ENCODE measurements at places on chromosomes 2 and 18. TPM values are rescaled to one million over a fixed set of nuclear protein-coding genes. Genes with fewer than 3 reads are reported as not detected.

DNA sequence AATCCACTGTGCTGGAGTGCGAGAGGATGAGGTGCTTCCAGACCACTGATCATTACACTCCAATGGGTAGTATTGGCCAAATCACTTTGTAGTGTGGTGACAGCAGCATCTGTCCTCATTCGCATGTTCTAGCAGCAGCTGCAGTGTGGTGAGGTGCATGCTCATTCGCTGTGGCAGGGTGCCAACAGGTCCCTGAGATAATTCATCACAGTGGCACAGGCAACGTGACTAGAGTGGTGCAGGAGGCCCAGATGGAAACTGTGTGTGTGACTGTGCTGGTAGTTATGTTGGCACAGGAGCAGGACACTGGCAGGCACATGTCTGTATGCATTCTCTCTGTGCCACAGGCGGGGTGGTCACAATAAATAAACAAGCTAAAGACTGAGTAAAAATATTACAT is 329.5 kb upstream of the SYT4 start:
- H3K4me3 ChIP-seq = no peak overlapping the region
- no peak for DNase-seq
- no peaks in the 10 kb centered on the region for H3K4me1 ChIP-seq
- H3K27ac ChIP-seq = no peak overlapping the region
- H3K27me3 ChIP-seq = no peaks in the 10 kb centered on the region

DNA sequence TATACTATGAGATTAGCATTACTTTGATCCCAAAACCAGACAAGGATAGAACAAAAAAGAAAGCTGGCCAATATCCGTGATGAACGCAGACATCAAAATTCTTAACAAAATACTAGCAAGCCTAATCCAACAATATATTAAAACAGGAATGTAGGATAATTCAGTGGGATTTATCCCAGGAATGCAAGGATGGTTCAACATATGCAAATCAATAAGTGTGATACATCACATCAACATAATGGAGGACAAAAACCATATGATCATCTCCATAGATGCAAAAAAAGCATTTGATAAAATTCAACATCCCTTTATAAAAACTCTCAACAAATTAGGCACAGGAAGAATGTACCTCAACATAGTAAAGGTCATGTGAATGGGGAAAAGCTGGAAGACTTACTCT is 158.5 kb downstream of the KCNE4 start:
- no peaks in the 10 kb centered on the region for H3K4me1 ChIP-seq
- no peaks in the 10 kb centered on the region for H3K27me3 ChIP-seq
- no peak overlapping the region for H3K4me3 ChIP-seq
- no peak overlapping the region for H3K27ac ChIP-seq
- no peaks in the 10 kb centered on the region for H3K36me3 ChIP-seq
- no peak for DNase-seq

Gene ERBB4
- not detected for total RNA-seq

DNA sequence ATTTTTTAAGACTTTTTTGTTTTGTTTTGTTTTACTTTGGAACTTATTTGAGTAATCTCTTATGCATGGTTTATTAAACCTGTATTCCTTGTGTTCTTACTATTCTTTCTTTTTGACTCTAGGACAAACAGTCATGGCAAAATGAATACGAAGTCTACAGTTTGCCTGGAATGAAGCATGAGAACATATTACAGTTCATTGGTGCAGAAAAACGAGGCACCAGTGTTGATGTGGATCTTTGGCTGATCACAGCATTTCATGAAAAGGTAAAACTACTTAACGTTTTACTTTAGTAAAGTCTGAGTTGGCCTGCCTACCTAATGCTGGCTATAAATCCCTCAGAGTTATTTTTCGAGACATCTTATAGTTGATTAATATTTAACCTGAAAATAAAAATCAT is 72.3 kb downstream of the ACVR2A start:
- H3K4me1 ChIP-seq = no peaks in the 10 kb centered on the region
- DNase-seq = no peak
- H3K4me3 ChIP-seq = no peak overlapping the region
- H3K36me3 ChIP-seq = no peaks in the 10 kb centered on the region
- H3K27me3 ChIP-seq = peaks cover 6% of the 10 kb centered on the region

- no peaks in the 10 kb centered on the region for H3K27me3 ChIP-seq
- H3K27ac ChIP-seq = no peak overlapping the region
- no peak for DNase-seq
- no peaks in the 10 kb centered on the region for H3K4me1 ChIP-seq
- H3K4me3 ChIP-seq = no peak overlapping the region
Observed at GRCh38 chr2:191922736-191923651, 76.1 kb upstream of the CAVIN2 start.

- H3K27me3 ChIP-seq = no peaks in the 10 kb centered on the region
- H3K4me1 ChIP-seq = peaks cover 10% of the 10 kb centered on the region
- DNase-seq = no peak
- H3K4me3 ChIP-seq = no peak overlapping the region
- no peaks in the 10 kb centered on the region for H3K36me3 ChIP-seq
- H3K27ac ChIP-seq = no peak overlapping the region
Observed at GRCh38 chr2:195342061-195342460, 315.0 kb upstream of the SLC39A10 start.

DNA sequence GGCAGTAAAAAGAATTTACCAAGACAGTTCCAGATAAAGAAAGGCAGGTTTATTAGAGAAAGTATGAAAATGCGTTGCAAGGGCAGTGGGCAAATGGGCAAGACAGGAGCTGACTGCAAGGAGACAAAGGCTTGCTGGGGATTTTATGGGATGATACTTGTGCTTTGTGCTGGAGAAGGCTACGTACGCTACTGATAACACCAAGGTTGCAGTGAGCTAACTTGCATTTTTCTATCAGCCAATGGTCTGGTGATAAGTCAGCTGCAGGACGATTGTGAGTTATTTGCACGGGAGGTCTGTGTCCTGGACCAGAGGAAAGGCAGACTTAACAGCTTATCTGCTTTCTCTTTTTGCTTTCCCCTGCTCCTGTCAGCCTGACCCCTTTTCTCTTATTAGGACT is 116.5 kb downstream of the PMS1 start:
- peaks cover 23% of the 10 kb centered on the region for H3K27me3 ChIP-seq
- no peak overlapping the region for H3K4me3 ChIP-seq
- no peaks in the 10 kb centered on the region for H3K36me3 ChIP-seq

- peaks cover 6% of the 10 kb centered on the region for H3K27me3 ChIP-seq
- H3K27ac ChIP-seq = peak overlapping the region; percentile 72
- H3K4me3 ChIP-seq = peak overlapping the region; percentile 7
- H3K36me3 ChIP-seq = peaks cover 14% of the 10 kb centered on the region
- peak; percentile 44 for DNase-seq
Observed at GRCh38 chr2:106085181-106085940, 108.7 kb downstream of the UXS1 start.

- H3K36me3 ChIP-seq = no peaks in the 10 kb centered on the region
- no peak overlapping the region for H3K4me3 ChIP-seq
- H3K27me3 ChIP-seq = no peaks in the 10 kb centered on the region
- H3K27ac ChIP-seq = no peak overlapping the region
- no peaks in the 10 kb centered on the region for H3K4me1 ChIP-seq
- no peak for DNase-seq
Observed at GRCh38 chr2:5764041-5764440, 71.9 kb downstream of the SOX11 start.

DNA sequence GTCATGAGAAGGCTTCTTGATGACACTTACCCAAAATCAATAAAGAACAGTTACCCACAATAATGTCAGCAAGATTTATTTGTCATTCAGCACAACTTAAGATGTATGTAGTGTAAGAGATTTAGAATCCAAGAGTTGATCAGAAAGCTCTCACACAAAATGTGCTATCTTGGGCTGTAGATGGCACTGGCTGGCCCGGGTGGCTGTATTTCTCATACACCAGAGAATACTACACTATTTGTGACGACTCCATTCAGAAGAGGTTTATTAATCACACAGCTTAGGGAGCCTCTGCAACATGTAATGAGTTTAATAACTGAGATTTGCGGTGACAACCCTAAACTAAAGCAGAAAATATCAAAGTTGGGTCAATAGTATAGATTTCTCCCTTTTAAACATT is 530.4 kb upstream of the KLHL29 start:
- H3K4me1 ChIP-seq = no peaks in the 10 kb centered on the region
- H3K4me3 ChIP-seq = no peak overlapping the region
- H3K27me3 ChIP-seq = no peaks in the 10 kb centered on the region

GRCh38 chr2:46200861-46201605 is 96.2 kb upstream of the EPAS1 start:
- no peaks in the 10 kb centered on the region for H3K27me3 ChIP-seq
- no peak overlapping the region for H3K4me3 ChIP-seq

Gene CAMKMT
- total RNA-seq = 11.2 TPM

Gene RAB27B
- 0.75 TPM for total RNA-seq

Gene LIPT1
- 3.4 TPM for total RNA-seq

DNA sequence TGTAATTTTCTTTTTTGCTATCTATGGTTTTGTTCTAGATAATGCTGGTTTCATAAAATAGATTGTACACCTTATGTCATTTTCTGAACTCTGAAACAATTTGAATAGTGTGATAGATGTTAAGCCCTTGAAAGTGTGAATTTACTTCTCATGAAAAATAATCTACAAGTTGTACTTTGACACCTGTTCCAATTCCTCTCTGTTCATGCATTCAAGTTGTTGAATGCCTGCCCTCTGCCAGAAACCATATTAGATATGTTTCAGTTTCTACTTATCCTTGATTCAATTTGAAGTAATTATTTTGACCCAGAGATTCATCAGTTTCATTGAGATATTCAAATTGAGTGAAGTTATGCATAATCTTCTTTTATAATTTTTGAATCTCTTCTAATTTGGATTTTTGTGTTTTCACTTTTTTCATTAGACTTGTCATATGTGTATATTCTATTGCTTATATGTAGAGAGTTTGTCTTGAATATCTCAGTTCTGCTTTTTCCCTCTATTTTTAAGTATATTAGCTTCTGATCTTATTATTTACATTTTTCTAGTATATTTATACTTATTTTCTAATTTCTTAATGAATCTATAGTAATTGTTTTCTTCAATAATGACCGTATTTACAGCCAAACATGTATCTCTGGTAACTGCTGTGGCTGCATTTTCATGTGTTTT is 143.3 kb upstream of the TACR1 start:
- no peak overlapping the region for H3K27ac ChIP-seq
- H3K4me1 ChIP-seq = no peaks in the 10 kb centered on the region
- H3K36me3 ChIP-seq = no peaks in the 10 kb centered on the region
- no peak overlapping the region for H3K4me3 ChIP-seq

DNA sequence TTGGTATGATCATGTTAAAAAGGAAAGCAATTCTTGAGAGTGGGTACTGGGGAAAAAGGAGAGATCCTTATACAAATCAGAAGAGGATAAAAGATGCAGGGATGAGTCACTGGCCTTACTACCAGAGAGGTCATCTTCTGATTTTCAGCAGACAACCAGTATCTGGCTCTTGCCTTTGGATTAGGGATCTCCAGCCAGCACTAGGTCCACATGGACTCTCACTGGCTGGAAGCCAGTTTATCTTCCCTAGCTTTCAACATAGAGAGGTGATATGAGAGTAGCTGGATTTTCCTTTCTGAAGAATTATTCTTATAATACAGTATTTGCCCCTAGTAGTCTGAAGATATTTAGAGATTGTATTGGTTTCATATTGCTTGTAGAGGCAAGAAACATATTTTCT is 30.2 kb downstream of the CERKL start:
- no peak overlapping the region for H3K27ac ChIP-seq
- DNase-seq = no peak
- no peak overlapping the region for H3K4me3 ChIP-seq

- DNase-seq = no peak
- no peaks in the 10 kb centered on the region for H3K4me1 ChIP-seq
- H3K27ac ChIP-seq = no peak overlapping the region
Observed at GRCh38 chr2:60118061-60118460, 435.4 kb downstream of the BCL11A start.

DNA sequence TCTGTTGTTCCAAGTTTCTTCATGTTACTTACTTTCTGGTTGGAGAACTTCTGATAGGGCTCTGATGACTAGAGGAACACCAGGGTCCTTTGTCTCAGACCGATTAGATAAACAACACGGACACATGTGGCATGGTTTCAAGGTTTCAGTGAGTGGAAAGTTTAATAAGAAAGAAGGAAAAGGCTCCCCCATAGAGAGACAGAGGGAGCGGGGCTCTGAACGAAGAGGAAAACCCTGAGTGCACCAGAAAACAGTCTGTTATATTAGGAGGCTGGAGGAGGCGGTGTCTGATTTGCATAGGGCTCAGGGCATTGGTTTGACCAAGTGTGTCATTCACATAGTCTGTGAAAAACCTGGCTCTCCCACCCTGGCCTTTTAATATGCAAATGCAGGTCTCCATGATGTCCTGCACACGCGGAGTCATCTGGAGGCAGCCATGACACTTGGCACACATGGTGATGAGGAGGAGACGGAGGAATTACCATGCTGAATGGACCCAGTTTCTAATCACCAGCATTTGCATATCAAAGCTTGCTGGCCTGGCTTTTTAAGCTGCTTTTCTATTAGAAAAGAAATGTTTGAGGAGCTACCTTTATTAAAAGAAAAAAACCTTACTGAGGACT is 94.2 kb downstream of the PTPN4 start:
- H3K27ac ChIP-seq = no peak overlapping the region
- H3K36me3 ChIP-seq = peaks cover 59% of the 10 kb centered on the region
- no peak overlapping the region for H3K4me3 ChIP-seq
- H3K27me3 ChIP-seq = no peaks in the 10 kb centered on the region

DNA sequence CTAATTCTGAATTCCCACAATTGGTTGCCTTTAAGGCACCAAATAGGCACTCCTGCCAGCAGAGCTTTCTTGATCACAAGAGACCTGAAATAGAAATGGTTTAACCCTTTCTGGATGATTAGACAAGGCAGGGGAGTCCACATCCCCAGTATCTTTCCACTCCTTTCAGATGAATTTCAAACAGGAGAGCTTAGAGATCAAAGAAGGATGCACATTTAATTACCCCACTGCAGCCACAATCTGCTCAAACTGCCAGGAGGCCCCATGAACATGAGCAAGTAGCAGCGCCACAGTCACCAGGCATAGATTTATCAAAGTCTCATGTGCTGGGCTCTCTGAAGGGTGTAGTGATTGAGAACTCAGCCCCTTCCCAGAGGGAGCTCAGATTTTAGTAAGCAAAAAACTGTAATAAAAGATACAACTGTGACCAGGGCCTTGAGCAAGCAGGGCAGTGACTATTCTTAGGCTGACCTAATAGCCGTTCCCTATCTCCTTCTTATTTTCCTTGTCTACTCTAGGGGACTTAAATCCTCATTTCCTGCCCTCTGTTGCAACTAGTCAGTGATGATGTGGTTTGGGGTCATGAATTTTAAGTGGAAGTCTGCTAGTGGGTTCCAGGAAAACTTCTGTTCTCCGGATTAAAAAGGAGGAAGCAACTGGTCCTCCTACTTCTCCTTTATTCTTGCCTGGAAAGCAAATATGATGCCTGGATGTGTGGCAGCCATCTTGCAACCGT is 53.7 kb downstream of the SLC4A3 start:
- H3K36me3 ChIP-seq = no peaks in the 10 kb centered on the region
- no peak for DNase-seq
- no peak overlapping the region for H3K4me3 ChIP-seq
- peaks cover 14% of the 10 kb centered on the region for H3K27me3 ChIP-seq
- no peak overlapping the region for H3K27ac ChIP-seq
- peaks cover 6% of the 10 kb centered on the region for H3K4me1 ChIP-seq

DNA sequence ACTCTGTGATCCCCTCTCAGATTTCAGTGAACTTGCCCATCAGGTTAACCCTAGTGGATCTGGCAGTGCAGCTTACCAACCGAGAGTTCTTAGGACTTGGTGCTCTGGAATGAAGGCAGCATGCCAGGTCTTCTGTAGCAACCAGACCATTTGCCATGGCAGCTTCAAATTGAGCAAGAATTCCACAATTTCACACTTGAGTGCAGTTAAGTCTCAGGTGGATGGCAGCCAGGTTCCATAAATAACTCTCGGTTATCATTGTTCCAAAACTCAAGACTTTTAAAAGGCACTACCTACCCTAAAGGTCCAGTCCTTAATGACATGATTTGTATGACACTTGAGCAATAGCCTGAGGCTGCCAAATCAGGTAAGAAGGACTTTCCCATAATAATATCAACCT is 48.1 kb downstream of the GALNT3 start:
- H3K36me3 ChIP-seq = peaks cover 52% of the 10 kb centered on the region
- H3K27ac ChIP-seq = no peak overlapping the region

Measured in activated T-helper 2 cell treated with anti-CD3 and anti-CD28 coated beads, Interferon-gamma antibody, Interleukin-2, Interleukin-4, amounts not matched to agents 10 μg/mL and 5 μg/mL and 100 μg/mL, durations not matched to agents 14 hours and 24 hours and 36 hours (primary cell).